Activated CD8-positive, alpha-beta T cell treated with anti-CD3 and anti-CD28 coated beads for 36 hours (primary cell): ENCODE measurements at places on chromosomes 5 and 9. TPM values are rescaled to one million over a fixed set of nuclear protein-coding genes. Genes with fewer than 3 reads are reported as not detected.

RGMB gene
- total RNA-seq = 1.9 TPM

- H3K27me3 ChIP-seq = peaks cover 12% of the 10 kb centered on the region
- H3K4me1 ChIP-seq = peaks cover 17% of the 10 kb centered on the region
- no peak for DNase-seq
- no peak overlapping the region for H3K27ac ChIP-seq
- H3K4me3 ChIP-seq = no peak overlapping the region
- no peaks in the 10 kb centered on the region for H3K36me3 ChIP-seq
These were observed 44.8 kb upstream of the CLK4 start for GRCh38 chr5:178671602-178672144.

DNA sequence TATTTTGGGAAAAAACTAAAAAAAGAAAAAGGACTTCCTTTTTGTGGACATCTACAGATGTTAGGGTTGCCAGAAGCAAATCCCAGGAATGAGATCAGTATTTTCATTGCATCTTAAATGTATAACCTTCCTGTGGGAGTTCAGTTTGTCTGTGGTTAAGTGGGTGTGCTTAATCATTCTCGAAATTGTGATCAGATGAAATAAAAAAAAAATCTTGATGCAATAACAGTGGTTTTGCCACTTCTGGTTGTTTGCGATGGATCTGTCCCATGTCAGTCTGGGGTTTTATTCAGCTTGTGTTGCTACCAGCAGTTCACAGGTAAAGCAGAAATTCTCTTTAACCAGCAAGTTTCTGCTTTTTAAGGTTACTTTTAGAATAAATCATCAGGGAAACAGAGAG is 179.0 kb downstream of the MAN2A1 start:
- no peak overlapping the region for H3K4me3 ChIP-seq
- H3K36me3 ChIP-seq = peaks cover 46% of the 10 kb centered on the region
- no peaks in the 10 kb centered on the region for H3K27me3 ChIP-seq
- H3K4me1 ChIP-seq = peaks cover 52% of the 10 kb centered on the region
- no peak for DNase-seq

DNA sequence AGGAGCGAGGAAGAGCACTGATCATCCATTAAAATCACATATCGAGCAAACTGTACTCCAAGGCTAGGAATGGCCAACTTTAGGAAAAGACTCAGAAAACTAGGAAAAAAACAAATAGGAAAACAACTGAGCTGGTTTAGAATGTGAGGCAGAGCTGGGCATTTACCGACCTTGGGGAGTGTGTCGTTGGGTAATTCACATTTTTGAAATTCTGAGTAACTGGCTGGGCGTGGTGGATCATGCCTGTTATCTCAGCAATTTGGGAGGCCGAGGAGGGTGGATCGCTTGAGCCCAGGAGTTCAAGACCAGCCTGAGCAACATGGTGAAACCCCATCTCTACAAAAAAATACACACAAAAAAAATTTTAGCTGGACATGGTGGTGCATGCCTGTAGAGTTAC is 70.1 kb downstream of the ZFAND5 start:
- no peak overlapping the region for H3K27ac ChIP-seq
- DNase-seq = no peak
- H3K4me1 ChIP-seq = no peaks in the 10 kb centered on the region
- H3K4me3 ChIP-seq = no peak overlapping the region
- H3K27me3 ChIP-seq = no peaks in the 10 kb centered on the region

DNA sequence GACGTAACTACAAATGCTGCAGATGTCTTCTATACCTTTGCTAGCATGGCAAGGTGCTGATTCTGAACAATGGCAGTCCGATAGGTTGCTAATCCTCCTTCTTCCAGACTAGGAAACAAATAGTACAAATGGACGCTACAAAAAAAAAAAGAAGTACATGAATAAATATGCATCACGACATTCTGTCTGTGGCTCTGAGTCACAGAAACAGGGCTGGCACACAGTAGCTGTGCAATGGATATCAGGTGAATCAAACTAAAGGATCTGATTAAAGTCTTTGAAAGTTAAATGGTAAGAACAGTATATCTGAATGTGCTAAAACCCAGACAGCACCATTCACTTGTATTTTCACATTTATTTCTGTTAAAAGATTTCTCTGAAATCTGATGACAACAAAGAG is 96.2 kb downstream of the DROSHA start:
- H3K27ac ChIP-seq = no peak overlapping the region
- H3K4me3 ChIP-seq = no peak overlapping the region
- H3K36me3 ChIP-seq = peaks cover 38% of the 10 kb centered on the region
- no peaks in the 10 kb centered on the region for H3K27me3 ChIP-seq

- peaks cover 10% of the 10 kb centered on the region for H3K27me3 ChIP-seq
- no peaks in the 10 kb centered on the region for H3K36me3 ChIP-seq
- no peak for DNase-seq
- no peak overlapping the region for H3K4me3 ChIP-seq
- no peak overlapping the region for H3K27ac ChIP-seq
- peaks cover 10% of the 10 kb centered on the region for H3K4me1 ChIP-seq
These were observed 24.1 kb upstream of the OTP start for GRCh38 chr5:77662635-77663034.
